ENCODE measurements at places on chromosomes 13 and 19.

GRCh38 chr19:50315773-50316448, 13.3 kb downstream of the KCNC3 start:
- no peak for DNase-seq

DNA sequence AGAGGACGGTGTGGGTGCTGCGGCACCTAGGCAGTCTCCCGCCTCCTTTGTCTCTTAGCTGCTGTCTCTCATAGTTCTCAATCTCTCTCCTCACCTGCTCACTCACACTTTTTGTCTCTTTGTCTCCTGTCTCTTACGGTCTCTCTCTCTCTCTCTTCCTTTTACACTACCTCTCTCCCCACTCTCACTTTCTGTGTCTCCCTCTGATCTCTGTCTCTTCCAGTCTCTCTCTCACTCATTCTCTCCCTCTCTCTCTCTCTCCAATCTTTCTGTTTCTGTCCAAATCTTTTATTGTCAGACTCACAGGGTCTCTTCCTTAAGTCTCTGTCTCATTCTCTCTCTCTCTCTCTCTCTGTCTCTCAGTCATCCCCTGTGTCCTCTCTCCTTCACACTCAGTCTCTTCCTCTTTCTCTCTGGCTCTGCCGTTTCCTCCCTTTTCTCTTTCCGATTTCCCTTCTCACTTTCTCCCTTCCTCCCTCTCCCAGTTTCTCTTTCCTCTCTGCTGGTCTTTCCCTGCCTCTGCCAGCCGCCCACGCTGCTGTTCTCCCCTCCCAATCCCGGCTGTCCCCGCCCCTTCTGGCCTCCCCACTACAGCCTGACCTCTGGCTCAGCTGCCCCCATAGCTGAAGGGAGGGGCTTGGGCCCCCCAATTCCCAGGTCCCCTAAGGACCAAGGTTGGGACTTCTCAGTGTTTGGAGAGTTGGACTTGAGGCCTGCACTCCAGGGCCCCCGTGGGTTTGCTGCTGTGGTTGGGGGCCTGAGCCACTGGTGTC, at the start of gene PLEKHA4:
Gene PLEKHA4, minus strand, starts transcription at position 504 of the 773 bp plus-strand sequence. CDS start 997 bp downstream, outside the sequence.
- DNase-seq: no peak

DNA sequence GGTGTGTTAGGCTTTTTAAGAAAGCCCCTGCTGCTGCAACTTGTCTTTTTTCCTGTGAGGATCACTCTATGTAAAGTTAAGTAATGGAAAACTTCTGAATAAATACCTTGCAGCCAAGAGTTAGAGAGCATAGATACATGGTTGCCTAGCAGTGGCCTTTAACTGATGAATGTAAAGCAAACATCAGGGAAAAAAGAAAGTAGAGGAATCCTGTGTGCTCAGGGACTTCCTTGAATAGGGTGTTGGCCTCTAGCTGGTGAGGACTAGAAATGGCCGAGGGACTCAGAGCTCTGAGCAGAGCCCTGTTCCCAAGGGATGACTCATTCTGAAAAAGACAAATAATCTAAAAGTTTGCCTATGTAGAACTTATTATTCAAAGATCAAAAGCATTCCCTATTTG, 135.7 kb downstream of the MIPEP start:
- DNase-seq: no peak

- no peak for DNase-seq
Observed at GRCh38 chr13:94239135-94239534, 240.3 kb downstream of the DCT start.

DNA sequence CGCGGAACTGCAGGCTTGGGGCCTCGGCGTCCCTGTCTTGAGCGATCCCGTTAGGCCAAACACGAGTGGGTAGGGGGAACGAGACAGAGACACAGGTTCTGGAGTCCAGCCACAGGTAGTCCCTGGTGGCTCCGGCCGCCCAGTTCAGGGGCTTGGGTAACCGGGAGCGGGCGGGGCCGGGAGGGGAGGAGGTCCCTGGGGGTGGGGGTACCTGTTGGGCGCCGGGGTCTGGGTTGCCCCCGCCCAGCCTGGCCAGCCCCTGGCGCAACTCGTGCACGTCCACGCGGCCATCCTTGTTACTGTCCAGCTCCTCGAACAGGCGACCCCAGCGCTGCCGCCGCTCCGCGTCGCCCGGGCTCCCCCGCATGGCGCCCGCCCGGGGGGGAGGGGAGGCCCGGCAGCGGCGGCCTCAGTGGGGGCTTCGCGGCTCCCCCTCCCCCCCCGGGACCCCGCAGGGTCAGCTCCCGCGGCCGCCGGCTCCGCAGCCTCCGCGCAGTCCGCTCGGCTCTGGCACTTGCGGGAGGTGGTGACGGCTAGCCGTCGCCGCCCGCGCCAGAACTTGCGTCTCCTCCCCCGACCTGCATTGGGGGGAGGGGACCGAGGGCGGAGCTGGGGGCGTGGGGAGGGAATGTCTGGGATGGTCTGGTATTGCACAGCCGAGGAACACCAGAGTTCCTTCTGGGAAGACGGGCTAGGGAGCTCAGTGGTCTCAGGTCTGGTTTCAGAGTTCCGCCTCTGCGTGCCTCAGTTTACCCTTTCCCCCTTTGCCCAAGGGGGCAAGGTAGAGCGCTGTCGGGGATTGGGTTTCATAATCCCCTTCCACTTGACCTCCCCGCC, at the start of gene SLC25A23:
Gene SLC25A23, minus strand, starts transcription at position 531 of the 837 bp plus-strand sequence. Its CDS starts 164 bp downstream, at position 367.
- no peak for DNase-seq

GRCh38 chr13:35964011-35964862, 166.9 kb downstream of the DCLK1 start:
- no peak for DNase-seq

DNA sequence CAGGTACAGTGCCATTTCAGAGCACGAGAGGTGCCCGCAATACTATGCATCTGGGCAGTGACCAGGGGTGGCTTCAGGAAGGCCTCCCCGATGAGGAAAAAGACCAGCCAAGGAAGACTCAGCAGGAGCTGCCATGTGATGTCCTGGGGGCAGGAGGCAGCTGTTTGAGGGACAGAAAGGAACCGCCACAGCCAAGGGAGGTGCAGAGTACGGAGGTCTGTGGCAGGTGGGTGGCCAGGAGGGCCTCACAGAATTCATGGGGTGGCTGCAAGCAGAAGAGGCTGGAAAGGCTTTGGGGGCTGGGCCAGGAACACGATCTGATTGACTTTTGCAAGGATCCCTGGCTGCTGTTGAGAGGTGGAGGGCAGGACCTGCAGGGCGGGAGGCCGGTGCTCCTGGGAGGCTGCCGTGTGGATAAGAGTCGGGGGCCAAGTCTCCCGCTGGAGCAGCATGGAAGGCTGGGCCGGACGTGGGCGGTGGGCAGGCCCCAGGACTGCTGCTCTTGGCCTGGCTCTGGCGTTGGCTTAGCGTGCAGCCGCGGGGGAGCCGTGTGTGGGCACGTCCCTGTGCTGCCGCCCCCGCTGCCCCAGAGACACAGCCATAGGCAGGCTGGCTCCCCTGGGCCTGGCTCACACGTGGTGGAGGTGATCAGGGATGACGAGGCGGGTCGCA, 29.1 kb downstream of the CEBPA start:
- DNase-seq: no peak

DNA sequence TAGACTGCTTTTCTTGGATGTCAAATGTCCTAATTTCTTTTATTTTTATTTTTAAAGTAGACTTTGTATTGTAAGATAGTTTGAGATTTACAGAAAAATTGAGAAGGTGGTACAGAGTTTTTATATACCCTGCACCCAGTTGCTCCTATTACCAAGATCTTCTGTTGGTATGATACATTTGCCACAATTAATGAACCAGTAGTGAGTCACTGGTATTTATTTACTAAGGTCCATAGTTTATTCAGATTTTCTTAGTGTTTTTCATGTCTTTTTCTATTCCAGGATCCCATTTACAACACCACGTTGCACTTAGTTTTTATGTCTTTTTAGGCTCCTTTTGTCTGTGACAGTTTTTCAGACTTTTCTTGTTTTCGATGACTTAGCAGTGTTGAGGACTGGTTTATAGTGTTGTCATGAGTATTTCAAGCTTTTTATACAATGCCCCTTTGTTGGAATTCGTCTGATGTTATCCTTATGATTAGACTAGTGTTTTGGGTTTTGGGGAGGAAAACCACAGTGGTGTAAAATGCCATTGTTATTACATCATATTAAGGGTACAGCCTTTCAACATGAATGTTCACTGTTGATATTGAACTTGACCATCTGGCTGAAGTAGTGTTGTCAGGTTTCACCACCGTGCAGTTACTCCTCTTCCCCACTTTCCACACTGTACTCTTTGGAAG, 35.9 kb downstream of the COG3 start:
- no peak for DNase-seq

DNA sequence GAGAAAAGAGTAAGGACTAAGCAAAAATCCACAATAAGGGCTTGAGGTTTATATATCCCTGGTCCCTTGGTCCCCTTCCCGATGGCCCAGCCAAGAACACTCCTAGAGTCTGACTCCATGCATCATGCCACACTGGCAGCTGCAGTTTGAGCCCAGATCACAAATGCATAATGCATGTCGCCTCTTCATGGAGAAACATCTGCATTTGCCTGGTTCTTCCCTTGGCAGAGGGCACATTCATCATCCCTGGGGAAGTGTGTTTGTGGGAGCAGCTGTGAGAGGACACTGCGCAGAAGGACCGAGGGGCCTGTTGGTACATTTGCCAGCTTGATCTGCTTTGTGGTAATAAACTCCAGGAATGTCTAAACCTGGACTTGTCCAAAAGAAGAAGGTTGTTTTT, 731.8 kb downstream of the FGF9 start:
- DNase-seq: no peak

DNA sequence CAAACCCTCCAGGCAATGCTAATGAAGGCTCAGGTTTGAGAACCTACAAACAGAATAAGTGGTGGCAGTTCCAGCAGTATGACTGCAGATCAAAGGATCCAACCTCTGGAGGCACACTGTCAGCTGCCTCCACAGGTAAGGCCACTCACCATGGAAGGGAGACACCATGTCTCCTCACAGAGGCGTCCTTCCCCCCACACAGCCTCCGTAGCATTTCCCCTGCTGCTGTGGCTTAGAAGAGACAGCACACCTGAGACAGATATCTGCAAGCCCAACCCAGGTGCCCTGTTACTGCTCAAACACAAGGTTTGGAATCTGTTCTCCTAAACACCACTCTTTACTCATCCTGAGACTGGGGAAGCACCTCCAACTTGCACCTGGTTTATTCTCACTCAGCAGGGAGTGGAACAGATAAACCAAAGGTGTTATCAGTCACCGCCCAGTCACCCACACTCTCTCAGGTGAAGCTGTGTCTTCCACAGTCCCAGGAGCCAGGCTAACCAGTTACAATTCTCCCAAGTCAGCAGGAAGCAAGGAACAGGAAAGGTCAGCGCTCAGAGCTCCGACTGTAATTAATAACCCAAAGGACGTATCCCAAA, 311.2 kb downstream of the FOXO1 start:
- no peak for DNase-seq

DNA sequence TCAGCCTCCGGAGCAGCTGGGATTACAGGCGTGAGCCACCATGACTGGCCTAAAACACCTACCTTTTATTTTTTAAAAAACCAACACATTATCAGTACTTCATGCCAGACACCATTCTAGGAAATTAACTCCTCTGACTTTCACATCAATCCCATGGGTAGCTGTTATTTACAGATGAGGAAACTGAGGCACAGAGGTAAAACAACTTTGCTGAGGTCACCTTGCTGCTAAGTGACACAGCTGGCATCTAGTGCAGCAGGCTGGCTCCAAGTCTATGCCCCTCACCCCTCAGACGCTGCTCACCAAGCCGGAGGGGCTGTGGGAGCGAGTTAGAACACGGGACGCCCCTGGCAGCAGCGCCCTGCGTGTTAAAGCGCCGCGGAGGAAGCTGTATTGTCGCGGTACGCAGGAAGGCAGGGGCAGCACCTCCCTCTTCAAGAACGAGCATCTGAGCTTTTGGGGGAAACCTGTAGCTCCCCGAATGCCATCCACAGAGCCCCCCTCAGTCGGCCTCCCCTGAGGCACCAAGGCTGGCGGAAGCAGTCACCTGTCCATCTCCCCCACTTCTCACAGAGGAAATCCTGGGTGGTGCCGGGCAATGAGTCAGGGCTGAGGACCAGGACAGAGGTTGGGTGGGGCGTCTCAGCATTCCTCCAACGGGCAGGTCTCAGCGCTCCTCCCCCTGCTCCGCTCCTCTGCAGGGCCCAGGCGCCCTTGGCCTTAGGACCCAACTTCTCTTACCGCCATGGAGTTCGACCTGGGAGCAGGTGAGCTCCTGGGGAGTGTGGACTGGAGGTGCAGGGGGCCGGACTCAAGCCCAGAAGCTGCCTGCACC, at the start of gene C19orf33:
Gene C19orf33, plus strand, starts transcription at position 735 of the 835 bp plus-strand sequence. Its CDS starts 11 bp downstream, at position 746.
- DNase-seq: no peak

- no peak for DNase-seq
Observed at GRCh38 chr13:24627090-24627714, 53.0 kb upstream of the ATP12A start.
